GM20000 (cell line): ENCODE measurements at places on chromosomes 1 and 21.

DNA sequence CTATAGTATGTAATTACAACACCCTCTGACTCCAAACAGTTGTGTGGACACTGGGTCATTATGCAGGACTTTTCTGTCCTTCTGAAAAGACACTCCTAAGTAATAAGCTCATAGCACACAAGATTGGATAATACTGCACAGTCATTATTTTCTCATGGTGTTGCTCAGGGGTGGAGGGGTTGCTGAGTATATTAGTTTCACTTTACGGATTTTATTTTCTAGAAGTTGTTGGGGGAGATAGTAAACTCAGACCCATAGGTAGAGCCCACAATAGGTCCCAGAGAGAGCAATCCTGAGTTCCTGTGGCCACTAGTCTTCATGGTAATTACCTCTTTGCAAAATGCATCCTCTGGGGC is 53.4 kb downstream of the DUSP10 start:
- DNase-seq, result no peak

DNA sequence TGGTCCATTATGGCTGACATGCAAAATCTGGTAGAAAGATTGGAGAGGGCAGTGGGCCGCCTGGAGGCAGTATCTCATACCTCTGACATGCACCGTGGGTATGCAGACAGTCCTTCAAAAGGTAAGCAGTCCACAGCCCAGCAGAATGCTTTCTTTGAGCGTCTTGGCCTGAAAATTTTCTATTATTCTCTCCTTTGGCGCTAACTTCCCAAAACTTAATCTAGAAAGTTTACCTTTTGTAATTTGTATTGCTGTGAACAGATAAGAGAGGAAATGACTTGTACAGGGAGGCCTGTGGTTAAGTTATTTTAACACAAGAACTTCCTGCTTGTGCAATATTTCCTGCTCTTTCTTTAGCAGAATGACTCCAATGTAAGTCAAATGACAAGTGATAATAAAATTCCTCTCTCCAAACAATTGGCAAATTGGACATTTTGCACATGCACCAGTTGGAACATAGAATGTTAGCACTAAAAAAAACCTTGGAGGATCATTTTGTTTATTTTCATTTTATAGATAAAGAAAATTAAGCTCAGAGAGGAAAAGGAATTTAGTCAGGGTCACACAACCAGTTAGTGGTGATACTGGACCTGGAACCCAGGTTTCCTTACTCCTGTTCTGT is 18.9 kb downstream of the CAP1 start:
- DNase-seq, result no peak

DNA sequence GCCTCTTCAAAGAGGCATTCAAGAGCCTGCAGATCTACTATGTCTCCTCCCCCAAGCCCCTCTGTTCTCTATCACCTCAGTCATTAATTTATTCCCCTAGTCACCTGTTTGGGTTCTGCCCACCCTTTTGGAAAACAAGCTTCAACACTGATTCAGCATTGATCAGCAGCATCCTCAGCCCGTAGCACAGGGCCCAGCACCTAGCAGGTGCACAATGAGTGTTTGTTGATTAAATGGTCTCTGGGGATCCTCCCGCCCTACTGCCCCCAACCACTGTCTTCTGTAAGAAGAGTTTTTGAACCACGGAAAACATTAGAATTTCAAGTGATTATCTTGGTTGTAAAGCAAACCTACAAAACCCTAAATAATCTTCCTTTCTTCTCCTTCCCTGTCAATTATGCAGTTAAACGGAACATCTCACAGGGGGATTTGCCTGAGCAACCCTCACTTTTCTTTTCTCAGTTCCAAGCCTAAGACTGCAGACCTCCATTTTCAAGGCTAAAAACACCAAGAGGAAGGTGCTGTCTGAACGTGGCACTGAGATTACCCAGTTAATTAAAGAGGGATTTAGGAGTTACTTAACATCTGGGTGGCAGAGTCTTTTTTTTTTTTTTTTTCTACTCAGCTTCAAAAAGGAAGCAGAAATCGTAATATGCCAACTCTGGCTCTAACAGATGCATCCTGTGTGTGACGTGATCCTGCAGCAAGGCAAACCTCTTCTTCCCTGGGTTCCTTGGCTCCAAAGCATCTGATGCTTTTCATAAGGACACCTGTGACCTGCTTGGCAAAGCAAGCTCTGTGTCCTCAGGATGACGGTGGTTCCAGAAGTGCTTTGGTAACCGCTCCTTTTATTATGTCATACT is 163.0 kb downstream of the KAZN start:
- no peak for DNase-seq

- DNase-seq, result peak; percentile 77
Observed at GRCh38 chr1:23216771-23217420, 406 bp downstream of the HTR1D start.

- no peak for DNase-seq
Observed at GRCh38 chr1:22575532-22576149, 12.4 kb downstream of the EPHA8 start.

- DNase-seq, result peak; percentile 72
Observed at GRCh38 chr21:46605767-46606426, 1.0 kb upstream of the S100B start.

DNA sequence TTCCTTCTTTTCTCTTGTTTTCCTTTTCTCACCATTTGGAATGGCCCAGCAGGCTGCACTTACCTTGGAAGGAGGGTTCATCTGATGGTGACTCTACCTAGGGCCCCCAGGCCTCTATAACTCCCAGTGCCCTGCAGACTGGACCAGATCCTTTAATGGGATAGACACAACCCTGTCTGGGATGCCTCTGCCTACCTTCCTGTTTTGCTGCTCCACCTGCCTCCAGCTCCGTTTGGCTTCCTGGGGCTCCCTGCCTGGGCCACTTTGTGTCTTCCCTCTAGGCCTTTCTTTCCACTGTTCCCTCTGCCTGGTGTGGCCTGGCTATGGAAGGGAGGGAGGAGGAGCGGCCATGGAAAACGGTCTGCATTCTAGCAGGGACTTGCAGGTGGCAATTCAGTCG is 7.5 kb downstream of the PCSK9 start:
- DNase-seq, result no peak

DNA sequence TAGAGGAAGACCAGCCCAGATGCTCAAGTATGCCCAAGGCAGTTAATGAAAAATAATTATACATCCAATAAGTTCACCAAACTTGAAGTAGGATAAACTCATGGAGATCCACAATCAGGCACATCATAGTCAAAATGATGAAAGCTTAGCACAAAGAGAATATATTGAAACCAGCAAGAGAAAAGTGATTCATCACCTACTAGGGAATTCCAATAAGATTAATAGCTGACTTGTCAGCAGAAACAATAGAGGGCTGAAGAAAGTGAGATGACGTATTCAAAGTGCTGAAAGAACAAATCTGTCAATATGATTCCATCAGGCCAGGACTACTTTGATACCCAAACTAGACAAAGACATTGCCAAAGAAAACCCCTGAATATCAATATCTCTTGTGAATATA is 251.7 kb upstream of the BEND5 start:
- no peak for DNase-seq

DNA sequence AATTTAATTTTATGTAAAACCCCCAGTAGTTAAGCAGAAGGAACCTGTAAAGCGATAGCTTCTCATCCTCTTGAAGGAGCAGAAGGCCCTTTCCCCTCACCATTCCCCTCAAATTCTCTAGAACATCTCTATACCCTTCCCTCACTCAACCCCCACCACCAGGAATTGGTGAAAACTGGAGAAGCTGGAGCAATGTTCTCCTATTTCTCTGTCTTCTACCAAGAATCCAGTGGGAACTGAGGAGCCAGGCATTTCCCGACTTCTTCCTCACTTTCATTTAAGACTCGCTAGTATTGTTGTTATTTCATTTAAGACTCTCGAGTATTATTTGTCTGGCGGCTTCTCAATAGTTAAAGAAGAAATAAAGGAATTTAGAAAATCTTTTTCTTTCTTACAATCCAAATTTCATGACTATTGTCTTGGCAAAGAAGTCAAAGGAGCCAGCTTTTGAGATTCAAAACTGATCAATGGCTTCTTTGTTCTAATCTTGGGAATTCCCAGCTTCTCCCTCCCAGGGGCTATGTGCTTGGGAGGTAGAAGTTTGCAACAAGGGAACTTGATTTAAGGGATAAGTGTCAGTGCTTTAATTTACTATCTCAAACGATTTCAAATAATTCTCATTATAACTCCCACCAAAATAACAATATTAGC is 253.3 kb upstream of the ADGRL2 start:
- DNase-seq, result no peak

DNA sequence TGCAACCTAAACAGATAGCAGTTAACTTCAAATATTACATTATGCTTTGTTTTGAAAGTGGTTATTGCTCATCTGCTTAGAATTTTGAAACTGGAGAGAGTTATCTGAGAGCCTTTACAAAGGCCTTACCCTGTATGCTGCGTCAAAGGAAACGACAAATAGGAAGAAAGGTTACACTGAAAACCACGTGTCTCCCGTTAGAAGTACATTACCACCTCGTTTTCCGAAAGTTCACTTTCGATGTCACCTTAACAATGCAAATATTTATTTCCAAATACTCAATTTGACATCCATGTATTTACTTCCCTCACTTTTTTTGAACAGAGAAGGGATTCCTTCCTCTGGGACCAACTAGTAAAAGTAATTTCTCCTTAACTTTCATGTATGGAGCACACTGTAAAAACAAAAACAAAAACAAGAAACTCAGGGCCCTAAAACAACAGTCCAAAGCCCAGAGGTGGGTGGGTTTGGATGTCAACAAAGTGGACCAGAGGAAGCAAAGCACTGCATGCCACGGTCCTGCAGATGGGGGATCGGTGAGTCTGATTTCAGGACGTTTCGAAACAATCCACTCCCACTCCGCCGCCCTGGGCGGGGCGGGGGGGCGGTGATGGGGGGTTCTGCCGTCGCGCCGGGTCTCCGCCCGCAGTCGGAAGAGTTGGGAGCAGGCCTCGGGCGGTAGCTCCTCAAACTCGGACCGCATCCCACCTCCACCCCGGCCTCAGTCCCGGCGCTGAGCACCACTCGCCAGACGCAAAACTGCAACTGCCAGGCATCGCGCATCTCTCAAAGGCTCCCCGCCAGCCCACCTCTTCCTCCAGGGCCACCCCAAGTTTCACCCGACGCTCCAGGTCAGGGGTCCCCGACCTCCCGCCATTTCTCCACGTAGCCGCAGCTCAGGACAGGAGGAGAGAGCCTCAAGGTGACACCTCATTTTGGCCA is 841 bp downstream of the ADSS2 start:
- DNase-seq, result peak; percentile 46

DNA sequence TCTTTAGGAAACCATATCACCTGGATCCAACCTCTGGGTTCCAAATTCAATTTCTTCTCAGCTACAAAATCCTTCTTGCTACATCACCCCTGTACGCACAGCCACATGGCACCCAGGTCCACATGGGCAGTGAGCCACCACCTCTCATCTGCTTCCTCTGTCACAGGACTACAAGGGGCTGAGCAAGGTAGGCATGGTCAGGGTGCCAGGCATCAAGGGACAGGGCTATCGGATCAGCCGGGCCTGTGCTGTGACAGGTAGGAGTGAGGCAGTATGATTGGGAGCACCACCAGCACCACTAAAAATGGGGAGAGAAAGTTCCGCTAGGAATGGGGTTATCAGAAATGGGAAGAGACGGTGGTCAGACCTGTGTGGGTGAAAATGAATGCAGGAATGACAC is 29.4 kb downstream of the S100A6 start:
- DNase-seq, result no peak

DNA sequence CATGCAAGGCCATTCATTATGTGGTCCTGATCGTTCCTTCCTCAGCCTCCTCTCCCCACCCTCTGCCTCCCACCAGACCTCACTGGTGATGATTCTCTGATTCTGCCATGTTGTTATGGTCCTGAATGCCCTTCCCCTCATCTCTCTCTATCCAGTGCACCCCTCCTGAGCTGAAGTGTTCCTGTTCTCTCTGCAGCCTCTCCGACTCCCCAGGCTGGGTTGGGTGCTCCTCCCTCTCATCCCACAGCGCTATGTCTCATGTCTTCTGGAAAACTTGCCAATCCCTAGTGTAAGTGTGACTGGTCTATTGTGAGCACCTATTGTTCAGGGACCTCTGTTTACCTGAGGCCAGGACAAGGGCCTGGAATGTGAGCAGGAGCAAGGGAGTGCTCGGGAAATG is 11.1 kb upstream of the PEF1 start:
- DNase-seq, result no peak

GRCh38 chr1:109034382-109034781 is 7.5 kb downstream of the WDR47 start:
- no peak for DNase-seq
